Uterus (tissue), 4 donors: ENCODE measurements at places on chromosomes 5 and 9. TPM values are rescaled to one million over a fixed set of nuclear protein-coding genes. Genes with fewer than 3 reads are reported as not detected.

GRCh38 chr9:128558431-128559310 is 6.3 kb downstream of the SPTAN1 start:
- peaks cover 10% of the 10 kb centered on the region for H3K4me1 ChIP-seq
- H3K4me3 ChIP-seq, result no peak overlapping the region
- peak overlapping the region; percentile 66 for H3K27ac ChIP-seq
- peak; percentile 83 for DNase-seq
- no peaks in the 10 kb centered on the region for H3K27me3 ChIP-seq

GRCh38 chr5:35246411-35246810 is 16.1 kb upstream of the PRLR start:
- no peaks in the 10 kb centered on the region for H3K36me3 ChIP-seq
- H3K4me1 ChIP-seq, result no peaks in the 10 kb centered on the region
- DNase-seq, result no peak
- no peak overlapping the region for H3K4me3 ChIP-seq
- no peaks in the 10 kb centered on the region for H3K27me3 ChIP-seq

DNA sequence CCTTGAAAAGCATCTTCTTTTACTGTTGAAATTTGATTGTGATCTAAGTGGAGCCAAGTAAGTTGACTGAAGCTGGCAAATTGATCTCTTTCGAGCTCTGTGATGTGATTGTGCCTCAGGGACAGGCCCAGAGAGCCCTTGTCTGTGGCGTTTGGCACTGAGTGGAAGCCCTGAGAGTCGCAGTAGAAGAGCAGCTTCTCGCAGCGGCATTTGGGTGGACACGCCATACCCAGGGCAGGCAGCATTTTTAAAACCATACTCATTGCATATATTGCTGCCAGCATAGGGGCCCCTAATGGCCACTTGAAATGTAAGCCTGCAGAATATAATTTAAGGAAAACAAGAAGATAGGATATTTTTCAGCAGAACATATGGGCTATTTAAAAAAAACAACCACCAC is 894 bp downstream of the LRRTM2 start:
- no peak overlapping the region for H3K27ac ChIP-seq
- no peak for DNase-seq
- no peaks in the 10 kb centered on the region for H3K4me1 ChIP-seq
- no peak overlapping the region for H3K4me3 ChIP-seq
- no peaks in the 10 kb centered on the region for H3K36me3 ChIP-seq
- no peaks in the 10 kb centered on the region for H3K27me3 ChIP-seq

GRCh38 chr9:14277244-14277643 is 36.7 kb downstream of the NFIB start:
- H3K27ac ChIP-seq, result peak overlapping the region; percentile 9
- H3K4me3 ChIP-seq, result no peak overlapping the region
- H3K36me3 ChIP-seq, result no peaks in the 10 kb centered on the region
- H3K4me1 ChIP-seq, result no peaks in the 10 kb centered on the region
- no peak for DNase-seq

GRCh38 chr5:135063056-135063445 is 29.0 kb upstream of the PITX1 start:
- DNase-seq, result no peak
- no peak overlapping the region for H3K4me3 ChIP-seq
- H3K36me3 ChIP-seq, result no peaks in the 10 kb centered on the region
- no peaks in the 10 kb centered on the region for H3K27me3 ChIP-seq
- H3K4me1 ChIP-seq, result no peaks in the 10 kb centered on the region

- H3K4me3 ChIP-seq, result no peak overlapping the region
- H3K27ac ChIP-seq, result no peak overlapping the region
- H3K27me3 ChIP-seq, result no peaks in the 10 kb centered on the region
- DNase-seq, result no peak
- no peaks in the 10 kb centered on the region for H3K4me1 ChIP-seq
Measured at GRCh38 chr5:133371371-133372155, 240.8 kb downstream of the FSTL4 start.

- DNase-seq, result peak; percentile 83
- peak overlapping the region; percentile 10 for H3K4me3 ChIP-seq
- H3K36me3 ChIP-seq, result no peaks in the 10 kb centered on the region
- peaks cover 23% of the 10 kb centered on the region for H3K4me1 ChIP-seq
Measured at GRCh38 chr5:67268231-67269021, 71.8 kb upstream of the CD180 start.

- H3K36me3 ChIP-seq, result no peaks in the 10 kb centered on the region
- DNase-seq, result no peak
- H3K4me3 ChIP-seq, result no peak overlapping the region
- H3K27ac ChIP-seq, result no peak overlapping the region
- H3K27me3 ChIP-seq, result no peaks in the 10 kb centered on the region
- H3K4me1 ChIP-seq, result no peaks in the 10 kb centered on the region
Measured at GRCh38 chr5:157187046-157187754, 6.6 kb downstream of the ITK start.

GRCh38 chr5:180111273-180112002 is 39.9 kb upstream of the RNF130 start:
- no peaks in the 10 kb centered on the region for H3K4me1 ChIP-seq
- DNase-seq, result no peak
- no peak overlapping the region for H3K27ac ChIP-seq

DNA sequence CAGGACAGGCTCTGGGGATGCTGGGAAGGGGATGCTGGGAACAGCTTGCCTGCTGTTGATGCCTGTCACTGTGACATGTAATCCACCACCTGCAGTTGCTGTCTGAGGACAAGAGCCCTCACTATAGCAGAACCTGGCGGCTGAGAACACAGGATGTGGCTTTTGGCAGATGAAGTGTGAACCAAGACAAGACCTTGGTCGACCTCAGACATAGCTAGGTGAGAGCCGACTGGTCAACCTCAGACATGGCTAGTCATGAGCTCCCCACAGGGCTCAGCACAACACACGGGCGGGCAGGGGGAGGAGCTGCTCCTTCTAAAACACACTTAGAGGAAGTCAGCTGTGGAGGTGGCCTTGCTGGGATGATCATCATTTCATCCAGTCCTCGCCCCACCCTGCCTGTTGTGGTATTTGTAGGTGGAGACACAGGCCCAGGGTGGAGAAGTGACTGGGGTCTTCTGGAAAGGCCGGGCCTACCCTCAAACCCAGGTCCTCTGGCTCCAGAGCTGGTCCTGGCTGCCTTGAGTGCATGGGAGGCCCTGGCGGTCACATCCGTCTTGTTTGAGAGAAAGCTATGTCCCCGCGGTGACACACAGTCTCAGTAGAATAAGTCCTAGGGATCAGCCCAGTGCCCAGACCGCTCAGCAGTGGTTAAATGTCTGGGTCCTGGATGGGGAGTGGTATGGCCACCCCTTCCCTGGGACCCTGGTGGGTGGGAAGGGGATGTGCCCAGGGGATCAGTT is 6.1 kb downstream of the SUSD3 start:
- H3K27me3 ChIP-seq, result no peaks in the 10 kb centered on the region
- peaks cover 24% of the 10 kb centered on the region for H3K4me1 ChIP-seq
- no peak overlapping the region for H3K4me3 ChIP-seq
- no peak for DNase-seq

DNA sequence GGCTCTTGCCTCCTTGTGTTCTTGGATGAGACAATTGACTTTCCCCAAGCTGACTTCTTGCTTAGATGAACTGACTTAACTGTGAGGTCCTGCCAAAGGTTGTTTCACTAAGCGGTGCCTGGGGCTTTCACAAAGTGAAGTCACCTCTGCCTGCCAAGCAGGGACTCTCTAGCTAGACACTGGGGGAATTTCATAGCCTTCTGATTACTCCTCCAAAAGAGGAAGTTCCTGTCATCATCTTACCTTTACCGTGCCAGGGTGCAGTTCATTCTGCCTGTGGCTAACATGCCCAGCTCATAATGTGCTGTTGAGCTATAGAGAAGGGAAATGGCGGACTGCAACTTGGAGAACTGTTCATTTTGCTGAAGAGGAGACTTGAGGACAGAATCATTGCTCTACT is 472.0 kb upstream of the WWC1 start:
- H3K4me3 ChIP-seq, result no peak overlapping the region
- H3K4me1 ChIP-seq, result no peaks in the 10 kb centered on the region
- H3K27me3 ChIP-seq, result no peaks in the 10 kb centered on the region
- DNase-seq, result no peak
- no peaks in the 10 kb centered on the region for H3K36me3 ChIP-seq

DNA sequence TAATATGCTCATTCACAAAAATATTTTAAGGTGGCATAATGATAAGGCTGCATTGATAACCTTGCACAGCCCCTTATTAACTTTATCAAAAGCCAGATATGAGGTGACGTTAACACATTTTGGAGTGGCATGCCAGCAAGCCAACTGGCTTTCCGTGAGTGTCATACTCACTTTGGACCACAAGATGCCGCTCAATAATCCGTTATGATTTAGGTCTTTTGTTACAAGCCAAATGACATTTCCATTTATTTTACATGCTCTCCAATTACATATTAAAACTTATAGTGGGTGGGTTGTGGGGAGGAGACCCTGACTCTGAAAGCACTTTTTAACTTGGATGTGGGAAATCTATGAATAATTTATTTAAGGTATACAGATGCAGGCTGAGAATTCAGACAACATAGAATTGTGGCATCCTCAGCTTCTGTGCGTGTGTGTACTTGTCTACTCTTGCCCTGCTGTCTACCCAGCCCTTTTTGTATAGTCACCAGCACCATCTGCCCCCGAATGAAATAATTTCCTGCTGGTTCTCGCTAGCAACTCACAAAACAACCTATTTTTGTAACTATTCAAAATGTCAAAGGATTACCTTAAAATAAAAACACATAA is 305.1 kb downstream of the PSAT1 start:
- H3K4me3 ChIP-seq, result no peak overlapping the region
- no peak overlapping the region for H3K27ac ChIP-seq
- no peaks in the 10 kb centered on the region for H3K27me3 ChIP-seq

- H3K36me3 ChIP-seq, result no peaks in the 10 kb centered on the region
- no peaks in the 10 kb centered on the region for H3K4me1 ChIP-seq
- H3K4me3 ChIP-seq, result no peak overlapping the region
- DNase-seq, result no peak
- no peak overlapping the region for H3K27ac ChIP-seq
Measured at GRCh38 chr5:107771926-107772325, 101.2 kb upstream of the EFNA5 start.

GRCh38 chr5:58066076-58066475 is 393.8 kb downstream of the PLK2 start:
- H3K4me3 ChIP-seq, result no peak overlapping the region
- H3K36me3 ChIP-seq, result no peaks in the 10 kb centered on the region
- H3K27ac ChIP-seq, result no peak overlapping the region
- H3K27me3 ChIP-seq, result no peaks in the 10 kb centered on the region

- peak overlapping the region; percentile 65 for H3K27ac ChIP-seq
- no peak overlapping the region for H3K4me3 ChIP-seq
- H3K36me3 ChIP-seq, result no peaks in the 10 kb centered on the region
Measured at GRCh38 chr9:77677397-77677796, 29.3 kb upstream of the GNA14 start.

DNA sequence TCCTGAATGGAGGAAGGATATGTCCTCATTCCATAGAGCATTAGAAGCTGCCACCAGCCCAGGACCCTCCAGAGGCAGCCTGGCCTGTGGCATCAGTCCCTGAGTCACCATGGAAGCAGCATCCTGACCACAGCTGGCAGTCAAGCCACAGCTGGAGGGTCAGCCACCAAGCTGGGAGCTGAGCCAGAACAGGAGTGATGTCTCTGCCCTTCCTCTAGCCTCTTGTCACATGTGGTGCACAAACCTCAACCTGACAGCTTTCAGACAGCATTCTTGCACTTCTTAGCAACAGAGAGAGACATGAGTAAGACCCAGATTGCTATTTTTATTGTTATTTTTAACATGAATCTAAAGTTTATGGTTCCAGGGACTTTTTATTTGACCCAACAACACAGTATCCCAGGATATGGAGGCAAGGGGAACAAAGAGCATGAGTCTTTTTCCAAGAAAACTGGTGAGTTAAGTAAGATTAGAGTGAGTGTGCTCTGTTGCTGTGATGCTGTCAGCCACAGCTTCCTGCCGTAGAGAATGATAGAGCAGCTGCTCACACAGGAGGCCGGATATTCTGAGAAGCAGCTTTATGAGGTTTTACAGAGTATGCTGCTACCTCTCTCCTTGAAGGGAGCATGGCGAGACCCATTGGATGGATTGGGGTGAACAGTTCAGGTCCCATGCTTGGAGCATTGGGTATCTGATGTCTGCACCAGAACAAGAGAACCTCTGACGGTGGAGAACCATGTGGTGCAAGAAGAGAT is 13.0 kb upstream of the CYFIP2 start:
- H3K36me3 ChIP-seq, result no peaks in the 10 kb centered on the region
- no peaks in the 10 kb centered on the region for H3K4me1 ChIP-seq
- no peaks in the 10 kb centered on the region for H3K27me3 ChIP-seq
- H3K27ac ChIP-seq, result no peak overlapping the region

- no peaks in the 10 kb centered on the region for H3K4me1 ChIP-seq
- H3K36me3 ChIP-seq, result no peaks in the 10 kb centered on the region
- H3K27ac ChIP-seq, result no peak overlapping the region
- no peaks in the 10 kb centered on the region for H3K27me3 ChIP-seq
- no peak for DNase-seq
- no peak overlapping the region for H3K4me3 ChIP-seq
Measured at GRCh38 chr9:90950600-90950999, 149.0 kb downstream of the SYK start.

DNA sequence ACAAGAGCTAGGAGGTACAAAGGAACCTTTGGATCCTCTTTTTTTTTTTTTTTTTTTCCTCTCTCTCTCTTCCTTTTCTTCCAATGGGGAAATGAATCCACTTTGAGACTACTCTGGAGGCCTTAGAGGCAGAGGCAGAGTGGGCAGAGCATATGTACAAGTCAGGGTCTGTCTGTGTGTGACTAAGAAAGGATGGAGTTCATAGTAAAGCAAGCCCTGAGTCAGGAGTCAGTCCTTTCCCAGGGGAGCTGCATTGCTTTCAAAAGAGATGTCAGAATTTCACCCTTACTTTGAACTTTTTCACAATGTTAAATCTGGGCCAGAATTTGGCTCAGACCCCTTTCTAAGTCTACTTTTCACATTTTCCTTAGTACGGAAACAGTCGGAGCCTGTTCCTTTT is 792.4 kb upstream of the C9orf72 start:
- H3K4me1 ChIP-seq, result no peaks in the 10 kb centered on the region
- no peak for DNase-seq
- no peaks in the 10 kb centered on the region for H3K36me3 ChIP-seq
- H3K4me3 ChIP-seq, result no peak overlapping the region
- H3K27me3 ChIP-seq, result no peaks in the 10 kb centered on the region

- H3K36me3 ChIP-seq, result no peaks in the 10 kb centered on the region
- H3K27ac ChIP-seq, result no peak overlapping the region
- H3K4me3 ChIP-seq, result no peak overlapping the region
- no peaks in the 10 kb centered on the region for H3K27me3 ChIP-seq
Measured at GRCh38 chr5:38837416-38837815, 8.4 kb upstream of the OSMR start.

- H3K36me3 ChIP-seq, result no peaks in the 10 kb centered on the region
- H3K4me3 ChIP-seq, result no peak overlapping the region
- no peaks in the 10 kb centered on the region for H3K27me3 ChIP-seq
Measured at GRCh38 chr5:65803699-65804391, 81.8 kb downstream of the NLN start.

- H3K4me1 ChIP-seq, result no peaks in the 10 kb centered on the region
- no peaks in the 10 kb centered on the region for H3K27me3 ChIP-seq
- H3K27ac ChIP-seq, result no peak overlapping the region
- no peaks in the 10 kb centered on the region for H3K36me3 ChIP-seq
Measured at GRCh38 chr5:125198270-125198974, 452.0 kb upstream of the ZNF608 start.

Gene KCTD16
- 0.12 TPM for total RNA-seq

Gene CARD6
- 11.5 TPM for total RNA-seq

Gene PRDM9
- not detected for total RNA-seq

Gene ENTPD8
- total RNA-seq, result not detected

Gene ZDHHC11
- 1.8 TPM for total RNA-seq

Gene PCDHA8
- total RNA-seq, result 1.9 TPM

Gene DMRTA1
- 0.29 TPM for total RNA-seq

Gene EIF4E1B
- not detected for total RNA-seq

Gene FRRS1L
- under 0.01 TPM for total RNA-seq

Gene BRD3
- total RNA-seq, result 85.0 TPM

Gene PHF24
- under 0.01 TPM for total RNA-seq

Gene STPG3
- not detected for total RNA-seq

Gene SH3RF2
- 0.88 TPM for total RNA-seq

Gene FOXD4L4
- total RNA-seq, result not detected

Gene ADAMTS19
- total RNA-seq, result 1.2 TPM

Gene SLC28A3
- not detected for total RNA-seq

Gene CDKN2B
- total RNA-seq, result 0.83 TPM
